ENCODE measurements at places on chromosomes 16 and 17.
A peak's percentile ranks its signal among the peaks of the same experiment; 100 is the strongest.

DNA sequence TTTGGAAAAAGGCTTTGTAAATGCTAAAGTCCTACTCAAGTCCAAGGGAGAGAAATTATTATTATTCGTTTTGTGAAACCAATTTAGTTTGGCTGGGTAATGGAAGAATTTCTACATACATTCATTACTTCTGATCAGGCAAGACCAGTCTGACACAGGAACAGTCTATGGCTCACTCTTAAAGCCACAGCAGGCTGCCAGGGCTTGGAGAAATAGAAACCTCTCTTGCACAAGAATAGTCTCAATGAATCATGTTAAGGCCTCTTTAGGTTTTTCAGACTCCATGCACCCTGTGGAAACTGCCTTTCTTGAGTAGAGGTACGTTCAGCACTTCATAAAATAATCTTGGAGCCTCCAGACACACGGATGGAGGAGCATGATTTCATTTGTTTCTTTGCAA, 167.7 kb downstream of the IRX3 start:
- DNase-seq = no peak

- DNase-seq = no peak
Measured at GRCh38 chr17:62802561-62803205, 5.4 kb downstream of the MARCHF10 start.

- no peak for DNase-seq
Measured at GRCh38 chr17:76556765-76557367, 17.0 kb downstream of the PRCD start.

GRCh38 chr16:46929378-46930332, 43.8 kb downstream of the DNAJA2 start:
- peak; percentile 75 for DNase-seq

DNA sequence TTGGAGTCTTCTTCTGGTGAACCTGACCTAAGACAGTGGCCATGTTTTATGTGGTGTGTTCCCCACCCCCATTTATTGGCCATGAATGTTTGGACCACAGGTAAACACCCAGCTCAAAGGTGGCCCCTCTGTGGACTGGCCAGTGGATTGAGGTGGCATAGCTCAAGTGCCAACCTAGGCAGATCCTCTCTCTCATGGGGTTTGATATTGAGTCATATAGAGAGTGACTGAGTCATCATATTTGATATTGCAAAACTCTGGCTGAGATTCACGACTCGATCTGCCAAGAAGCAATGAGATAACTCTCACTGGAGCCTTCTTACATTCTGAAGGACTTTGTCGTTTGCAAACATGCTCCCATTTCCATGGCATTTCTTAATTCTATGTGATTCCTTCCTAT, 10.5 kb upstream of the TEKT3 start:
- no peak for DNase-seq

GRCh38 chr17:72600934-72601333, 480.1 kb downstream of the SOX9 start:
- DNase-seq = no peak

- no peak for DNase-seq
Measured at GRCh38 chr17:77606865-77607210, 351.7 kb upstream of the TNRC6C start.

GRCh38 chr17:76720941-76721340, 5.5 kb downstream of the JMJD6 start:
- DNase-seq = no peak

GRCh38 chr17:62043140-62043539, 21.9 kb downstream of the MED13 start:
- no peak for DNase-seq

GRCh38 chr16:51243936-51244436, 92.9 kb upstream of the SALL1 start:
- DNase-seq = no peak

- peak; percentile 23 for DNase-seq
Measured at GRCh38 chr17:36641877-36642845, 40.8 kb downstream of the MRM1 start.

- no peak for DNase-seq
Measured at GRCh38 chr17:41101586-41102259, at the start of gene KRTAP4-16. KRTAP4-16 (minus strand) TSS chr17:41102209; CDS start chr17:41102209, 0 bp downstream.

- DNase-seq = no peak
Measured at GRCh38 chr16:15524966-15525365, 90.6 kb downstream of the BMERB1 start.

DNA sequence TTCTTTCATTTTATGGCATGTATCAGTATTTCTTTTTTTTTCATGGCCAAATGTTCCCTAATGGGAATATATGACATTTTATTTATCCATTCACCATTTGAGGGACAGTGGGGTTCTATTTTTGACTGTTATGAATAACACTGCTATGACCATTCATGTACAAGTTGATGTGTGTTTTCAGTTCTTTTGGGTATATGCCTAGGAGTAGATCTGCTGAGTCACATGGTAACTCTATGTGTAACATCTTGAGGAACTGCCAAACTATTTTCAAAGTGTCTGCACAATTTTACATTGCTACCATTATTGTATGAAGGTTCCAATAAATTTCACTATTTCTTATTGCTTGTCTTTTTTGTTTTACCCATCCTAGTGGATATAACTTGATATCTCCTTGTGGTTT, 223.0 kb downstream of the TANC2 start:
- DNase-seq = no peak

- no peak for DNase-seq
Measured at GRCh38 chr17:35245196-35245486, 2.3 kb downstream of the SLFN5 start.

DNA sequence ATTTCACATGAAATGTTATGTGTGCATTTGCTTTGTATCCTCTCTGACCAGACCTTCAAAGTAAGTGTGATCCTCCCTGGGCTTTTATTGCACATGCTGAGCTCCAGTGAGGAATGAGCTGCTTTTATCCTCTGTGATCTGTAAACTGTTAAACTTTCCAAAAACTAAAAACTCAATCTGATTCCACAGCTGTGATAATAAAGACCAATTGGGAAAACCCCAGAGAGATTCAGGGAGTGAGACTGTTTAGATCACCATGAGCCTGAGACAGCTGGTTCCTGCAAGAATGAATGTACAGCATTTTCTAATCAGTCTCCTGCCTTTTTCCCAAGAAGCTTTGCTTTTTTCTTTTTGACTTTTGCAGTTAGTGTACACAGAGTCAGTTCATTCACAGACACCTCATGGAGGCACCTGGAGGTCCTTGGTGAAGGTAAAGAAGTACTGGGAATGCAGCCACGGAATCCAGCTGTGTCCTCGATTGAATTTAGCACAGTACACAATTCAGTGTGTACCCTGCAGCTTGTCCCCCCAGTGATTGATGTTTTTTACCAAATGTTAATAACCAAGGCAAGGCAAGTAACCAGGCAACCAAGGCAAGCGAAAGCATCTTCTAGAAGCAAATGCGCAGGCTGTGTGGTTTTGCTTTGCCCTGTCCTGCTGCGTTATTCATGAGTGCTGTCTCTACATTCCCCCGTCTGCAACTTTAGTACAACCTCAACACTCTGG, 182.6 kb downstream of the LGALS9B start:
- no peak for DNase-seq

GRCh38 chr16:89357055-89357816, 133.1 kb downstream of the ANKRD11 start:
- peak; percentile 41 for DNase-seq

- no peak for DNase-seq
Measured at GRCh38 chr17:81833921-81834830, 674 bp downstream of the PPP1R27 start.

GRCh38 chr17:381516-381915, 28.9 kb upstream of the RPH3AL start:
- no peak for DNase-seq

DNA sequence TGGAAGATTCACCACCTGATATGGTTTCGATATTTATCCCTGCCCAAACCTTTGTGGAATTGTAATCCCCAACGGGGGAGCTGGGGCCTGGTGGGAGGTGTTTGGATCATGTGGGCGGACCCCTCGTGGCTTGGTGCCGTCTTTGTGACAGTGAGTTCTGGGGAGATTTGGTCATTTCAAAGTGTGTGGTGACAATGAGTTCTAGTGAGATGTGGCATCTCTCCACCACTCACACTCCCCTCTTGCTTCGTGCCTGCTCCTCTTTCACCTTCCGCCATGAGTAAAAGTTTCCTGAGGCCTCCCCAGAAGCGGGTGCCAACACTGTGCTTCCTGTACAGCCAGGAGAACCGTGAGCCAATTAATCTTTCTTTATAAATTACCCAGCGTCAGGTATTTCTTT, 9.7 kb downstream of the CCDC57 start:
- no peak for DNase-seq

GRCh38 chr17:10420811-10421210, 939 bp downstream of the MYH8 start:
- no peak for DNase-seq

GRCh38 chr17:53724726-53725125, 98.0 kb upstream of the KIF2B start:
- DNase-seq = no peak

GRCh38 chr17:47649972-47650524, 329 bp downstream of the KPNB1 start:
- no peak for DNase-seq

GRCh38 chr16:69725480-69726312, 664 bp downstream of the NQO1 start:
- DNase-seq = no peak

- DNase-seq = no peak
Measured at GRCh38 chr17:34370376-34370996, 7.5 kb upstream of the CCL1 start.

GRCh38 chr17:63476459-63476853, 405 bp upstream of the ACE start:
- DNase-seq = no peak

GRCh38 chr16:53955221-53955875, 251.4 kb downstream of the FTO start:
- no peak for DNase-seq

GRCh38 chr17:41492351-41492750, 2.6 kb upstream of the KRT36 start:
- no peak for DNase-seq

GRCh38 chr16:59878999-59879398, 1144.9 kb upstream of the GOT2 start:
- DNase-seq = no peak

DNA sequence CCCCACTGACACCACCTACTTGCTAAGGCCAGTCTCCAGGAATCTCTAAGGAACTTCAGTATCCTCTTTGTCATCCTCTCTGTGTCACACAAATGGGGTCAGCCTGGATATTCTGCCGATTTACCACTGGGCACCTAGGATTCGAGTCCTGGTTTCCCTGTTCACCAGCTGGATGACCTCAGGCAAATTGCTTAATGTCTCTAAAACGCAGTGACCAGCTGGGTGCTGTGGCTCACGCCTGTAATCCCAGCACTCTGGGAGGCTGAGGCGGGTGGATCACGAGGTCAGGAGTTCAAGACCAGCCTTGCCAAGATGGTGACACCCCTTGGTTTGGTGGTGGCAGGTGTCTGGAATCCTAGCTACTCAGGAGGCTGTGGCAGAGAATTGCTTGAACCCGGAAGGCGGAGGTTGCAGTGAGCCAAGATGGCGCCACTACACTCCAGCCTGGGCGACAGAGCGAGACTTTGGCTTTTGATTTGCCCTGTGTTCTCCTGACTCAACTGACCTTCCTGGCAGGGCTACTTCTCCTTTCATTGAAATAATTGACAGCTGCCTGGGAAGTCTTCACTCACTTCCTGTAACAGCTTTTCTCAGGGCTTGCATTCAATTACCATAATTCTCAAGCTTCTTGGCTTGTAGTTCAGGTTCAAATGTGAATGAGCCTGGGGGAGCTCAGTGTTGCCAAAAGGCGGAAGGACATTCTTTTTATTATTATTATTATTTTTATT, 15.4 kb downstream of the SYCE1L start:
- DNase-seq = no peak

DNA sequence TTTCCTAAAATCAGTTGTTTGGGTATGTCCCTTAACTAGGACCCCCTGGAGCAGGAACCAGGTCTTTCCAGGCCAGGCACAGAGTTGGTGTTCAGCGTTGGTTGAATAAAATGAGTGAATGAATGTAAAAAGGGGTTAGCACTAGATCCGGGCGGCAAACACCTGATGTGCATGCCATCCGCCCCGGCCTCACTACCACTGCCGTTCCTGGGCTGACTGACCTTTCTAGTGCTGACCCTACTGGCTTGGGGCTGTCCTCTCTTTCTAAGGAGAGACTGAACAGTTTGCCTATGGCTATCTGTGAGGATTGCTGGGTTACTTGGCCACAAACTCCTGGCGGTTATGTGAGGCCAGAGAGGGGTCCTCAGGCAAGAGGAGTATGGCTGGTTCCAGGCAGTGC, 10.1 kb upstream of the PHF12 start:
- DNase-seq = no peak

DNA sequence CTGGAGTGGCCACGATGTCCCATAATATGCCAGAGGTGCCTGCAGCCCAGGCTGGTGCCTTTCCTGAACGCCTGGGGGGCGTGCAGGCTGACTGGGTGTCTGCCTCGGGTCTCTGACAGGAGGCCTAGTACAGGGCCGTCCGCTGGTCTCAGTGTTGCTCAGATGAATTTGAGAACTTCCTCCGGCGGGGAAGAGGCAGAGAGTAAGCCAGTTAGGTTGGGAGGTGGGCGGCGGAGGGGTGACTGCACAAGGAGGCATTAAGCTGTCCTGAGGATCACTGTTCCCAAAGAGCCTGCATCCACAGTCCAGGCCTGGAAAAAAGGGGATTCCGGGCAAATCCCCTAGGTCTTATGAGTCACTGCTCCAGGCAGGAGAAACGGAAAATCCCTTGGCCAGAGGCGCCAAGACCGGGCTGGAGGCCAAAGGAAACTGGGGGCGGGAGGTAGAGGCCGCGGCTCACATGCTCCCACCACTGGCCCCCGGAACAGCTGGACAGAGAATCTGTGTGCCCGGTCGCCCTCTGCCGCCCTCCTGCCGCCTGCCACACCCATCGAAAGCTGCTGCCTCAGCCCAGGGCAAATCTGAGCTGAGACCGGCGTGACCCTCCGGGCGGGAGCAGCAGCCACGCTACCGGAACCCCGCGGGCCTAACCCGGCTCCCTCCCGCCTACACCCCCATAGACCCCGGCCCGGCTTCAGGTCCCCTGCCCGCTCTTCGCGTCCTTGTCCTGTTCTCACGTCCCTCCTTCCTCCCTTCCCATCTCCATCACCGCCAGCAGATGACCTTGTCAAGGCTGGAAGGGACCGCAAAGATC, 1.2 kb downstream of the TRIM47 start:
- peak; percentile 37 for DNase-seq

GRCh38 chr16:25224731-25225319, 8.1 kb downstream of the AQP8 start:
- DNase-seq = no peak

- DNase-seq = peak; percentile 47
Measured at GRCh38 chr17:37358098-37358829, 17.5 kb upstream of the C17orf78 start.

DNA sequence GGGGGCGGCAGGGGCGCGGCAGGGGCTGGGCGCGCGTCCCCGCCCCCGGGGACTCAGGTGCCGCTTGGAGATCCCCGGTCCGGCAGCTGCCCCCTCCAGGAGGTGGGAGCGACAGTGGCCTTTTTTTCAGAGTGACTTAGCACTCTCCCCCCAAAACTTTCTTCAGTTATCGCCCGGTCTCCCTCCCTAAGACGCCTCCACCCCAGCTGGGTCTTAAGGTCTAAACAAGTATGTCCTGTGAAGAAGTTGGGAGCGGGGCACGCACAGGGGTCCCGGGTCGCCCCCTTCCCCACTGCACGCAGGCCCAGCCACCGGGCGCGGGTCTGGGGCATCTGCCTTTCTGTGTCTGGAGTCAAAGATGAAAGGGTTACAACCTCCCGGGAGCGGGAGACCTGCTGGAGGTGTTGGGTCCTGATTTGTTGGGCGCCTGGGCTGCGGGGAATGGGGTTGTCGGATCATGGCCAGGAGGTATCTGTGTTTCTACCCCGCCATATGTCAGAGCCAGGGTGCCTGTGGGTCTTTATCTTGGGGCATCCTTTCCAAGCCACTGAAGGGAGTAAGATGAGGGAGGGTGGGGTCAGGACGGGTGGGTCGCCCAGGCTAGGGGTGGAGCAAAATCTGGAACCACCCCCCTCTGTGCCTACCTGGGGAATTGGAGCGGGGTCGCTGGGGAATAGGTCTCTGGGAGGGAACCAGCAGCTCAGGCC, 757 bp downstream of the FMNL1 start:
- peak; percentile 66 for DNase-seq

Data from activated CD4-positive, alpha-beta memory T cell treated with anti-CD3 and anti-CD28 coated beads, Interleukin-2, amount 10 ng/mL, durations not matched to agents 7 days and 5 days (primary cell).